ENCODE measurements at places on chromosomes 7 and 10.

- DNase-seq = no peak
Observed at GRCh38 chr7:31336202-31337001, 4.1 kb downstream of the NEUROD6 start.

DNA sequence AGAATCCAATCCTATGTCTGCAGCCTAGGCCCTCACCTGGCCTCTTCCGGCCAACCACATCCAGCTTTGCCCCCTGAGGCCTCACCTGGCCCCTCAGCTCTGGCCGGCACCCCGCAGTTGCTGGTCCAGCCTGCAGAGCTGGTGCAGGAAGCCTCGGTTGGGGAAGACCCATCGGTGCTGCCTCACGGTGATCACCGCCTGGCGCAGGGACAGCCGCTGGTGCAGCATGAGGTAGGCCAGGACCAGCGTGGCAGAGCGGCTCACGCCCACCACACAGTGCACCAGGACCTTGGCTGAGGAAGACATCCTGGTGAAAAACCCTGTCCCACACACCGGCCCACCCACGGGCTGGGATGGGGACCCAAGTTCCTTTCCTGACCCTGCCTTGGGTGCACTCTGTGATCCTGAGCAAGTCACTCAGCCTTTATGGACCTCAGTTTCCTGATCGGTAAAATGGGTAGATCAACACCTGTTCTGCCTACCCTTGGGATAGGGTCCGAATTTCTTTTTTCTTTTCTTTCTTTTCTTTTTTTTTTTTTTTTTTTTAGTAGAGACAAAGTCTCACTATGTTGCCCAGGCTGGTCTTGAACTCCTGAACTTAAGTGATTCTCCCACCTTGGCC lies 5.8 kb upstream of the SAMD8 start:
- no peak for DNase-seq

GRCh38 chr10:48251152-48251524 lies 23.4 kb downstream of the FRMPD2 start:
- no peak for DNase-seq

- DNase-seq = no peak
Observed at GRCh38 chr10:22693371-22693784, 21.0 kb downstream of the PIP4K2A start.

- no peak for DNase-seq
Observed at GRCh38 chr7:5602734-5603133, 178.7 kb downstream of the RNF216 start.

DNA sequence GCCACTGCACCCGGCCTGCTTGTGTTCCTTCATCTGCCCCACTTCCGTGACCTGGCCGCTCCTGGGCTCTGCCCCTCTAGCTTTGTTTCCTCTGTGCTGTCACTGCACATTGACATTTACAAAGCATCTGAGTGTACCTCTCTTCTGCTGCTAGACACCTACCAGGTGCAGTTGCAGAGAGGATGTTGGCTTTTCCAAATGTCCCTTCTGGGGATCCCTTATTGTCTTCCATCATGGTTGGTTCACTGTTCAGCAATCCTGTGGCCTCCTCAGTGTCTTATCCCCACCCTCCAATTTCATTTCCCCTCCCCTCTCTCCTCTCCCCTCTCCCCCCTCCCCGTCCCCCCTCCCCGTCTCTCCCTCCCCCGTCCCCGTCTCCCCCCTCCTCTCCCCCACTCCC lies 13.8 kb downstream of the VWA2 start:
- no peak for DNase-seq

- DNase-seq = no peak
Observed at GRCh38 chr10:45660876-45661411, 11.6 kb downstream of the ZFAND4 start.

GRCh38 chr10:1183033-1183396 lies 126.8 kb downstream of the WDR37 start:
- DNase-seq = no peak

- DNase-seq = no peak
Observed at GRCh38 chr10:24174014-24174413, 34.9 kb upstream of the KIAA1217 start.

GRCh38 chr7:3000566-3000965 lies 43.1 kb downstream of the CARD11 start:
- no peak for DNase-seq

DNA sequence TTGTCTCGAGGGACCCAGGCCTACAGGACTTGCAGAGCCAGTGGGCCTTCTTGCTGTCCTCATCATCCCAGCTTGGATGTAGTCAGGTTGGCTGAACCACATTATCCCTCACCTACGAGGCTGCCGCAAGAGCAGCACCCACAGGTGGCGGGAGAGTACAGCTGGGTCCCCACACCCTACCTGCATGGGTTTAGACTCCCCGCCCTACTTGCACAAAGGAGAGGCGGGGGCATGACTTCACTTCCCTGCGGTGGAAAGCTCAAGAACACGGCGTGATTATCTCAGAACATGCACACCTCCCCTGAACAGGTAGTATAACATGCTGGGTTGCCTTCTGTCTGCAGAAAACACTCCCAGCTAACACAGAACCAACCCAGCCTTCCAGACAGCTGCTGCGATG lies 57.5 kb downstream of the CTBP2 start:
- no peak for DNase-seq

DNA sequence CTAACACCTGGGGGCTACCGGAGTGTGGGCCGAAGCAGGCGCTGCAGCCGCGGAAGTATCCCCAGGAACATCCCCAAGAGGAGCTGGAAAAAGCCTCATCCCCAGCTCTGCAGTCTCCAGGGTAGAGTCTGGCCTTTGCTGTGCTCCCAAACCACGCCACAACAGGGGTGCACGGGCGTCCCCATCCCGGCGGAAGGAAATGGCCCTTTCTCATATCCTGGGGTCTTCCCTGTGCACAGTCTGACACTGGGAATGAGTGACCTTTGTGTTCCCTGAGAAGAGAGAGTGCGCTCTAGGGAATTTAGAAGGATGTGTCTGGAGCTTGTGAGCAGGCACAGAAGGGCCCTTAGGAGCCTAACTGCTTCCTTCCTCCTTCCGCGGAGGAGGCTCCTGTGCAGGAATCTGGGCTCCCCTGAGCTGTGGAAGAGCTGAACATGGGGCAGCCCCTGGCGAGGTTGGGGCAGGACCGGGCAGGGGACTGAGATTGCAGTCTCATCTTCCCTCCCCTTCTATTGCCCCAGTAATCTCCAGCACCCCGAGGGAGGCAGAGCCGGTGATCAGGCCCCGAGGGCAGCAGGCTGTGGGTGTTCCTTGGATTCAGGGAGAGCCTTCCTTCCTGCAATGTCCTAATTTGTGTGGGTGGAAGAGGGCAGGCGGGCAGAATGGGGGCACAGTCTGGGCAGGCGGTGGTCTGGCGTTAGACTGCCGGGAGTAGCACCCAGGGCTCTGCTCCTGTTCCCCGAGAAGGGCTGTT lies 1.3 kb downstream of the REPIN1 start:
- no peak for DNase-seq

- DNase-seq = no peak
Observed at GRCh38 chr10:18043148-18044006, 91.7 kb downstream of the SLC39A12 start.

GRCh38 chr10:11874568-11875493 lies 51.7 kb downstream of the PROSER2 start:
- no peak for DNase-seq

- DNase-seq = no peak
Observed at GRCh38 chr10:42998481-42999384, 78.1 kb upstream of the RET start.

DNA sequence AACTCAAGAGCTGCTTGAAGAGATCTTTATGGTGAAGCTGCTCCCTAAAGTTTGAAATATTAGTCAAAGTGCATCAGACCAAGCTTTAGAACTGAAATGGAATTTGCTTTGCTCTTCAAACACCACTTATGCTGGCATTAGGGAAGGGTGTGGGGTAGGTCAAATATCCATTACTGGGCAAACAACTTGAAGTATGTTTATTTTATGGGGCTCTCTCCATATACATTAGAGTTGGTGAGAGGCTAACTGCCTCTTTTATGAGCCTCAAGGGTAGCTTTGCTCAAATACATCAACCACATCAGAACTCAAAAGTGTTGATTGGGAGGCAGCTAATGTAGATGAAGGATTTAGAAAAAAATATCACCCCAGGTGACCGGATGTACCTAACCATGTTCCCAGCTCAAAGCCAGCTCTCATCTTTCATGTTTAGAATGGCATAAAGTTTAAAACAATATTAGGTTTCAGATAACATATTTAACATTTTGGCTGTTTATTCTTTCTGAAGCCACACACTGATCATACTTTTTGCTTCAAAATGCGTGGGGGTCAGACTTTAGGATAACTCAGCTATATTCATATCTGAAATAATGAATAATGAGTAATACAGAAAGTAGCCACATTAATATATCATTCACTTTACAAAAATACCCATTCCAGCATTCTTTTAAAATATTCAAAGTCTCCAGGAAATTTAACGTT lies 318.6 kb downstream of the PTEN start:
- no peak for DNase-seq

- DNase-seq = no peak
Observed at GRCh38 chr7:27103489-27104226, 1.2 kb upstream of the HOXA2 start.

DNA sequence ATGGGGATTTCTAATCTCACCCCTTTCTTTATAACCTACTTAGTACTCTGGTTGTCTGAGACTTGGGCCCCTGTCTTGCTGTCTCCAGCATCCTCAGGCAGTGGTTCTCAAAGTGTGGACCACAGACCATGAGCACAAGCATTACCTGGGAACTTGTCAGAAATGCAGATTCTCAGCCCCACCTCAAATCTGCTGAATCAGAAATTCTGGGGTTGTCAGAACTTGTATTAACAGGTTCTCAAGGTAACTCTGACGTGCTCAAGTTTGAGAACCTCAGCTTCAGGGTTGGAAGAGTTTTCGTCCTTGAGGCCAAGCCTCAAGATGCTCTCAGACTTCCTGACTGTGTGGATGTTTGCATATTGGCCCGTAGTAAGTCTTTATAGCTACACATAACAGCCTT lies 97.4 kb downstream of the REEP3 start:
- DNase-seq = no peak

- no peak for DNase-seq
Observed at GRCh38 chr7:353746-354325, 63.9 kb downstream of the FOXL3 start.
